Vagina (tissue), 2 donors: ENCODE measurements at places on chromosomes 13 and 19.
A peak's percentile ranks its signal among the peaks of the same experiment; 100 is the strongest.

GRCh38 chr19:45954156-45954555, 19.5 kb downstream of the NOVA2 start:
- no peak for DNase-seq

DNA sequence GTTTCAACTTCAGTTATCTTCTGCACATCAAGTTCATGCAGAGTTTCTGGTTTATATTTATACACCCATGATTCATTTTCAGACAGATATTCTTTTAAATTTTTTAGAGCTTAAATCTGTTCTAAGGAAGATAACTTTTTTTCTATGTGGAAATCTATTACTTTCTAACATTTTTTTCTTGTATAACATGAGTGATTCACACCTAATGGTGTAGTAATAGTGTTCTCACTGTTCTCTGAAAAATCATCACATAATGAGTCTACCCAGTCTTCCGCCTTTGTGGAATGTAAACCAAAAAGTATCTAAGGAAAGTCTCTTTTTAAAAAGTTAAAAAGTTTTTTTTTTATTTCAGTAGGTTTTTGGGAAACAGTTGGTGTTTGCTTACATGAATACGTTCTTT, 70.8 kb downstream of the FNDC3A start:
- no peak for DNase-seq

DNA sequence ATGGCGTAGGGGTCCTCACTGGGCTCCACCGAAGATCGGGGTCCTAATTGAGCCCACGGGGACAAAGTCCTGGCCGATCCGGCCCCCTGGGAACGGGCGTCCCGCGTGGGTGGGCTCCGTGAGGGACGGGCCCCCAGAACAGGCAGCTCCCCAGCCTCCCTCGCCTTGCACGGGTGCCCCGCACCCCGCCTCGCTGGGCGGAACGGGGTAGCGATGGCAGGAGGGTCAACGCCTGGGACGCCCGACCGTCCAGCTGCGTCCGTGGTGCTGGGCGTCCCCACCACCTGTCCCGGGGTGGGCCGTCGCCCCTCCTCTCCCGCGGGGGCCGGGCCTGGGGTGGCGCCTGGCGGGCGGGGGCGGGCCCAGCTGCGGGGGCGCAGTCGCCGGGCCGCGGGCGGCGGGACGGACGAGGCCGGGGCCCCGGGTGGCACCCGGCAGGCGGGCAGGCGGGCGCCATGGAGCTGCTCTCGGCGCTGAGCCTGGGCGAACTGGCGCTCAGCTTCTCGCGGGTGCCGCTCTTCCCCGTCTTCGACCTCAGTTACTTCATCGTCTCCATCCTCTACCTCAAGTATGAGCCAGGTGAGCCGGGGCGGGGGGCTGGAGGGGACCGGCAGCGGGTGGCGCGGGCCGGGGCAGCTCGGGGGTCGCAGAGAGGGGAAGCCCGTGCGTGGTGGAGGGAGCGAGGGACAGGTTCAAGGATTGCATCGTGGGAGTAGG, at the start of gene TMEM38A:
Gene TMEM38A, plus strand, starts transcription at position 377 of the 717 bp plus-strand sequence. Its CDS starts 79 bp downstream, at position 456.
- no peak for DNase-seq

- no peak for DNase-seq
Measured at GRCh38 chr13:47039106-47039505, 142.3 kb upstream of the HTR2A start.

GRCh38 chr13:76029706-76030105, 393.6 kb downstream of the LMO7 start:
- no peak for DNase-seq

GRCh38 chr19:55066107-55066709, 3.3 kb upstream of the RDH13 start:
- DNase-seq, result no peak

DNA sequence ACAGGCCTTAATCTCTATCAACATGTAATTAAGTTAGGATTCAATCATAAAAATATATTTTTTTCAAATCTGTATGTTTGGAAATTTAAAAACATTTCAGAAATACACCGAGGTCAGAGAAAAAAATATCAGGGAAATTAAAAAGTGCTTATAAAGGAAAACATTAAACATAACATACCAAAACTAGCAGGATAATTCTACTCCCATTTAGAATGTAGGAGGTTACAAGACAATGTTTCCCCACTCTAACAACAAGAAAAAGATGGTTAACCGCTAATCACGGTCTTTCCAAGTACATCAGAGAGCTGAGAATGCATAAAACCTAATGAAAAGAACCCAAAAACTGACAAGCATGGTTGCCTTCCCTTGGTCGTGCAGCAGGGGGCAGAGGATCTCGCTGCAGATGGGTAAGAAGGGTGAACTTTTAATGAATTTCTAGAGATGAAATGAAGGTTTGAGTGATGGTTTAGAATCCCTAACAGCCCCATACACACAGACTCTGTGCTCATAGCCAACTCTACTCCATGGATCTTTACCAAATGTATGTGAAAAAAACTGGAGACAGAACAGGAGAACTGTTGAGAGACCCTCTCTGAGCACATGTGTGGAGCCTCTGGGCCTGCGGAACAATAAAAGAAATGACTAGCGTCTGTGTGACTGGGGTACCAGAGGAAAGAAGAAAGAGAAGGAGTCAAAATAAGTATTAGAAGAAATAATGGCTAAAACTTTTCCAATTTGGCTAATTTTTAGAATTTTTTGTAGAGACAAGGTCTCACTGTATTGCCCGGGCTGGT, 51.3 kb upstream of the LSM14A start:
- no peak for DNase-seq

- DNase-seq, result peak; percentile 44
Measured at GRCh38 chr13:44300895-44301638, 72.6 kb upstream of the SERP2 start.

DNA sequence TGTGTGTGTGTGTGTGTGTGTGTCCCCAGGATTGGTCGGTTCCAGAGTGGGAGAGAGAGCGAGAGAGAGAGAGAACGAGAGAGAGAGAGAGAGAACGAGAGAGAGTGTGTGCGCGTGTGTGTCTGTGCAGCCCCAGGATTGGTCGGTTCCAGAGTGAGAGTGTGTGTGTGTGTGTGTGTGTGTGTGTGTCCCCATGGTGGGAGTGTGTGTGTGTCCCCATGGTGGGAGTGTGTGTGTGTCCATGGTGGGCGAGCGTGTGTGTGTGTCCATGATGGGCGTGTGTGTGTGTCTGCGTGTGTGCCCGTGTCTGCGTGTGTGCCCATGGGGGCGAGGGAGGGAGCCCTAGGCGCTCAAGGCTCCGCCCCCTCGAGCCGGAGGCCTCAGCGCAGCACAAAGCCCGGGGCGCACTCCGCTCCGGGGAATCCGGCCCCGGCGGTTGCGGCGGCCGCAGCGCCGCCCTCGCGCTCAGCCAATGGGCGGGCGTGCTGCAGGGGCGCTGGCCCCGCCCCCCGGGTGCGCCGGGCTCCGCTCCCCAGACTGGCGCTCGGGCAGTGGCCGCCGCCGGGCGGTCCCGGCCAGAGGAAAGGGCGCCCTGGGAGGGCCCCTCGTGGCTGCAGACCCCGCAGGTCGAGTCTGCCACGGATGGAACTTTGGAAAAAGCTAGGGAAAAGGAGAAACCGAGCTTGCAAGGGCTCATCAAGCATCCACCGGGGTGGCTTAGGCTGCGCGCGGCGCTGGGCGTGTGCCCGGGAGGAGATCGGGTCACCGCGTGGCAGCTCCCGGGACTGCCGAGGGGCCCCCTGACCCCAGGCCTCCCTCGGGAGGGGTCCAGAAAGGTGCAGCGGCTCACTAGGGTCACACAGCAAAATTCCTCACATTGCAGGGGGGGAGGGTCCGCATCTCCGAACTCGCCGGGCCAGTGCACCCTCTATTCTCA, 96.2 kb downstream of the INSR start:
- DNase-seq, result no peak

DNA sequence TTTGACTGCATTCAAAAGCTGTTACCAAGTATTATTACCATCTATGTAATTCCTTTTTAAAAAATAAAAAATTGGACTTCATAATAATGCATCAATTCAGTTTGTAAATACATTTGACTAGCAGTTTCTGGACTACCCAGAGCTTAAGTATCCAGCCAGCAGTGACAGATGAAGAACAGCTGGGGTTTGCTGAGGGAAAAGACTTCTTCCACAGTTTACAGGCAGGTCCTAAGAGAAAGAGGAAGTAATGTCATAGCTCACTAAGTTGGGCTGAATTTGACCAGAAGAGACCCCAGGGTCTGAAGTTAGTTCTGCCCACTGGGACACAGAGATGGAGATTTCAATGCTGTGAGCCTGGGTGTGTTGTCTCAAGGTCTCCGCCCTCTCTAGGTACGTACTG, 96.4 kb downstream of the MBNL2 start:
- DNase-seq, result no peak

- no peak for DNase-seq
Measured at GRCh38 chr13:95349267-95349666, 48.0 kb upstream of the ABCC4 start.

DNA sequence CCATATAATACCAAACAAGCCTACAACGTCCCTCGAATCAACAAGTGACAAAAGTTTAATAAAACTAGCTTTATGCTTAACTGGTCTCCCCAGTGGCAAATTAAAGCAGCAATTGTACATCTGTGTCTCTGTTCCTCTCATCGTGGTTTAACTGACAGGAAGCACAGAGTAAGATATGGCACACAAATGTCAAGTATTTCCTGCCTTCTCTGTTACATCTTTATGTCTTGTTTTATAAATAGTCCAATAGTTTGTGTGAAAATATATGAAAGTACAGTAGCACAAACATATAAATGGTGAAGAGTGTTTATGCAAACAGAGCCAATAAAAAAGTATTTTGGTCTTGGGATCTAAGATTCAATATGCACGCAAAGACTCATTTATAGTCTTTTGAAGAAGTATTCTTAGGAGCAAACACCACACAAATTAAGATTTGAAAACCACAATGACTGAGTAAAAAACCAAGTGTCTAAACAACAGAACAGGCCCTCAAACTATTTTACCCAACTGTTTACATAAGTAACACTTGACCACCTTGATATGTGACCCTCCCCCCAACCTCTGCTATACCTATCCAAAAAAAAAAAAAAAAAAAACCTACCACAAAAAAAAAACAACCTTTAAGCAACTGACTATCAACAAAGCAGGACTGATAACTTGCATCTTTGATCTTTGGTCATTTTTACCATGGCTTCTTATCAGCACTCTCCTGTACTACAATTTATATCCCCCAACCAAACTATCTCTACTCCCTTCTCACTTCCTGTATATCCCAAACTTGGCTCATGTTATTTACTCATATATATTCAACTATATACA, 14.0 kb downstream of the ELF1 start:
- no peak for DNase-seq

DNA sequence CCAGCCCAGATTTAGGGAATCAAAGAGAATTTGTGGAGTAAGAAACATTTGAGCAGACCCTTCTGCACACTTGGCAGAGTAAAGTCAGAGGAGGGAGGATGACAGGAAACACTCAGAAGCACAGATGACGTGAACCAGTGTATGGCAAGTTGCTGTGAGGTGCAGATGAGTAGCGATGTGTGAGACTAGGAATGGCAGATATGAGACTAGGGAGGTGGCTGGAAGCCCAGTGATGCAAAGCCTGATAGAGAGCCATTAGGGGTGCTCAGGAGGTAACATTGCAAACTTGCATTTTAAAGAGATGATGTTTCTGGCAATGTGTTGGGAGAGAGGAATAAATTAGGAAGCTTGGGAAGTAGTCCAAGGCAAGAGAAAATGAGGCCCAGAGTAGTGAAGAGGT, 44.0 kb downstream of the PCDH17 start:
- DNase-seq, result no peak

GRCh38 chr13:45198924-45199323, 1.9 kb downstream of the KCTD4 start:
- DNase-seq, result no peak

DNA sequence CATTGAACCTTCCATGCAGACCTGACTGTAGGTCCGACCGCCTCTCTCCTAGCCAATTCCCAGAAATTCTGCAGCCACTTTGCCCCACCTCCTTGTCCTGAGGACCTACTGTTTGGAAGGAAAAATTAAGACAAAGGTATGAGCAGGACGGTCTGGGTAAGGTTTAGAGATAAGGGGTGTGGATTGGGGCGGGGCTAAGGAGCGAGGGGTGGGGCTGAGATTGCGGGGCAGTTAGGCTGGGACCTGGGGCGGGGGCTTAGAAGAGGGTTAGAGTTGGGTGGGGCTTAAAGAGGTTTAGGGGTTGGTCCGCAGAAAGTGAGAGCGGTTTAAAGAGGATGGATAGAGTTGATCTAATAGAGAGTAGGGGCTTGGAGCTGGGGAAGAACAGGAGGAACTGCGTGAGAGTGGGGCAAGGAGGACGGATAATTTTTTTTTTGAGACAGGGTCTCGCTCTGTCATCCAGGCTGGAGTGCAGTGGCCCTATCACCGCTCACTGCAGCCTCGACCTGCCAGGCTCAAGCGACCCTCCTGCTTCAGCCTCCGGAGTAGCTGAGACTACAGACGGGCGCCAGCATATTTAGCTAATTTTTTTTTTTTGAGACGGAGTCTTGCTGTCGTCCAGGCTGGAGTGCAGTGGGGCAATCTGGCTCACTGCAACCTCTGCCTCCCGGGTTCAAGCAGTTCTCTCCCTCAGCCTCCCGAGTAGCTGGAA, 1.7 kb upstream of the ZNF865 start:
- DNase-seq, result no peak

DNA sequence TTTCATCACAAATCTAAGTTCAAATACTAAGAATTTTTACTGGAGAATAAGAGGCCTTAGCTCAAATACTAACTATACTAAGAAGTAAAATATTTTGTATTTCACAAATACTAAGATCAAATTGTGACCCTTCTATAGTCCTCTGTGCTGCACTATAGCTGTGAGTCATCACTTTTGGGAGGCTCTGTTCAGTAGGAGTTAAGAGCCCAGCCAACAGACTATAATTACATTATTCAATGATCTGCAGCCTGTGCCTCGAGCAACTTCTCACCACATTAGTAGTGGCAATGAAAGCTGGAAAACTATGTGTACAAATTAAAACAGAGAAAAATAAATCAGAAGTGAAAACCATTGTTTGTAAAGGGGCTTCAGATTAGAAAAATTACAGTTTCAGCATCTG, 147.3 kb upstream of the GPC6 start:
- DNase-seq, result no peak

GRCh38 chr19:28607066-28607583, 605.8 kb downstream of the UQCRFS1 start:
- DNase-seq, result peak; percentile 64

- no peak for DNase-seq
Measured at GRCh38 chr13:66657165-66657881, 572.8 kb downstream of the PCDH9 start.

DNA sequence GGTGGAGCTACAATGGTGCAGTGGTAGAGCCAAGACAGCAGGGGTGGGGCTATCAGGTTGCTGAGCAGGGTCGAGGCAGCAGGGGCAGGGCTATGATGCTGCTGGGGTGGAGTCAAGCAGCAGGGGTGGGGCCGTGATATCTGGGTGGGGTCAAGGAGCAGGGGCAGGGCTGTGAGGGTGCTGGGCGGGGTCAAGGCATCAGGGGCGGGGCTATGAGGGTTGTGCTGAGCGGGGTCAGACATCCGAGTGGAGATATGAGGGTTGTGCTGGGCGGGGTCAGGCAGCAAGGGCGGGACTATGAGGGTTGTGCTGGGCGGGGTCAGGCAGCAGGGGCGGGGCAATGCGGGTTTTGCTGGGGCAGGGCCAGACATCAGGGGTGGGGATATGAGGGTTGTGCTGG, 14.7 kb downstream of the HCN2 start:
- no peak for DNase-seq

GRCh38 chr19:48975947-48976847, 11.1 kb downstream of the FTL start:
- DNase-seq, result no peak
